Muscle of arm (tissue), 14 donors: ENCODE measurements at places on chromosomes 7 and 10. TPM values are rescaled to one million over a fixed set of nuclear protein-coding genes. Genes with fewer than 3 reads are reported as not detected.

DNA sequence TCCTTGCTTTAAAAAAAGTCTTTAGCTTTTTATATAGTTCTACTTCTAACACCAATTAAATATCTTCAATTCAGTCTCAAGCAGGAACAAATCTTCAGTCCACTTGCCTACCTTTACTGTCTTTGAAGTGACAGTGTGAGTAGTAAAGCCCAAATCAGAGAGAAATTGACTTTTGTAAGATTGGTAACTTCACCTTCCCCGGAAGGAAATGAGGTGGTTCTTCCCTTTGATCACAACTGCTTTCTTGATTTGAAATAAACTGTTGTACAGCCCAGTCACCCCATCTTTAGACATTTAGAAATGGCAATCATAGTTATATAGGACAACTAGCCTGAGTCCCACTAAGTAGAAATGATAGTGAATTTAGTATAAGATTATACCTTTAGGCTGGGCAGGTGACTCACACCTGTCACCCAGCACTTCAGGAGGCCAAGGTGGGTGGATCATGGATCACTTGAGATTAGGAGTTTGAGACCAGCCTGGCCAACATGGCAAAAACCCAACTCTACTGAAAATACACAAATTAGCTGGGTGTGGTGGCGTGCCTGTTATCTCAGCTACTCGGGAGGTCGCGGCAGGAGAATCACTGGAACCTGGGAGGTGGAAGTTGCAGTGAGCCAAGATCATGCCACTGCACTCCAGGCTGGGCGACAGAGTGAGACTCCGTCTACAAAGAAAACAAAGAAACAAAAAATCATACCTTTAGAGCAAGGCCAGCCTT, 4.7 kb downstream of the FAS start:
- no peak for DNase-seq

- DNase-seq = no peak
These were observed 199.7 kb upstream of the AOAH start for GRCh38 chr7:36923943-36924436.

DNA sequence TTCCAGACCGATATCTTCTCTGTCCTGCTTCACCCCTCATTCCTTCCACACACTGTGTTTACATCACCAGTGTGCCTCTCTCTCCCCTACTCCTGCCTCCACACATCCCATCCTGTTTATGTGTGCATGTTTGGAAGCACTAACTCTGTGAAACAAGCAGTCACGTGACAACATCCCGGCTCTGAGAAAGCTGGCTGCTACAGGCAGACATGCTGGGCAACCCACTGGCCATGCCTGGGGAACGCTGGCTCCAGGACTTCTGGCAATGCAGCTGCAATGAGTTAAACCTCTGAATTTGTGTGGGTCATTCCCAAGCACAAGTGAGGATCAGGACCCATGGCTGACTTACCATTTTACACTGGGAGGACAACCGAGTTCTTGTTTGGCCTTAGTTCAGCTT, 74.0 kb downstream of the WNT2 start:
- DNase-seq = no peak

- DNase-seq = no peak
These were observed 79.6 kb downstream of the SVIL start for GRCh38 chr10:29555091-29555745.

- no peak for DNase-seq
These were observed 302.1 kb downstream of the CACNA2D1 start for GRCh38 chr7:82141427-82141826.

- no peak for DNase-seq
These were observed 737 bp downstream of the CNNM2 start for GRCh38 chr10:102918817-102919245.

DNA sequence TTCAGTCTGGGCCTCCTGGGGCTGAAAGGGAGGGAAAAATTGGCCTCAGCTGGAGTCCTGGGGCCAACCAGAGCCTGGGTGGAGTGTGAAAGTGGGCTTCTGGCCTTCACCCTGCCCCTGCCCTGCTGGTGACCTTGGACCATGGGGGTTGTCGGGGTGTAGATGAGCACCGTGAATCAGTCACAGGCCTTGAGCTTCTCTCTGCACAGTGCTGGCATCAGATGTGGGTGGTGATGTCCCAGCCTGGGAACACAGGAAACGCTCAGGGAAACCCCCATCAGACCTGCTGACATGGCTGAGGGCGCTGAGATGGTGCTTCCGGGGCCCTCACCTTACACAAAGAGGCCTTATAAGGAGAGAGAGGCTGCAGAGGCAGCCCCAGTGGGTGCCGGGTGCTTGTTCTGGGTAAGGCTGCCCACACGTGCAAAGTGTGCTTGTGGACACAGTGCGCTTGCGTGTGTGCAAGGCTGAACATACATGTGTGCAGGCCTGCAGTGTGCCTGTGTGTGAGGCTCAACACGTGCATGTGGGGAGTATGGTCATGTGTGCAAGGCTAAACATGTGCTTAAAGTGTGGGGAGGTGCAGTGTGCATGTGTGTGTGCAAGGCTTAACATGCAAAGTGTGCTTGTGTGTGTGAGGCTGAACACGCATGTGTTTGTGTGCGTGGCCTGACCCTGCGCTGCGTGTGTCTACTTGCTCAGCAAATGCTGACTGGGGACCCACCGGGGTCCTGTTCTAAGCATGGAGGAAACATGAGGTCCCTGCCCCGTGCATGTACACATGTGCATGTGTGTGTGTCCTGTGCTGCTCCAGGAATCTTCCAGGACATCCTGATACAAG, 6.5 kb downstream of the ARPC1B start:
- DNase-seq = no peak

GRCh38 chr7:155053002-155053401, 17.1 kb upstream of the HTR5A start:
- no peak for DNase-seq

DNA sequence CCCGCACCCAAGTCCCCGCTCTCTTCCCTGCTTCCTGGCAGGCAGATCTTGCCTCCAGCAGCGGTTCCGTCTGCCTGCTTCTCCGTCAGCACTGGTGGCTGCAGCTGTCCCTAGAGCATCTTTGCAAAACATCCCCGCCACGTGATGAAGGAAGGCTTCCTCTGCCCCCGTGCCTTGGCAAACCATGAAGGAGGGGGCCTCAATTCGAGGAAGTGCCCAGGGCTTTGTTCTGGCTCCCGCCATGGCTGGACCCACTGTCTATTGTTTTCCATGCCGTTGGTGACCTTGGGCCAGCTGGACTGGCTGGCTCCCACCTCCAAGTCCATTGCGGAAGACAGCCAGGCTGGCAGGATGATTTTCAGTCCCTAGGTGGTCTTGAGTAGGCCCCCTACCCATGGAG, 13.2 kb upstream of the AQP1 start:
- DNase-seq = no peak

GRCh38 chr7:100679927-100680575, 6.5 kb downstream of the GNB2 start:
- no peak for DNase-seq

- DNase-seq = no peak
These were observed 7.8 kb downstream of the NODAL start for GRCh38 chr10:70433581-70434280.

DNA sequence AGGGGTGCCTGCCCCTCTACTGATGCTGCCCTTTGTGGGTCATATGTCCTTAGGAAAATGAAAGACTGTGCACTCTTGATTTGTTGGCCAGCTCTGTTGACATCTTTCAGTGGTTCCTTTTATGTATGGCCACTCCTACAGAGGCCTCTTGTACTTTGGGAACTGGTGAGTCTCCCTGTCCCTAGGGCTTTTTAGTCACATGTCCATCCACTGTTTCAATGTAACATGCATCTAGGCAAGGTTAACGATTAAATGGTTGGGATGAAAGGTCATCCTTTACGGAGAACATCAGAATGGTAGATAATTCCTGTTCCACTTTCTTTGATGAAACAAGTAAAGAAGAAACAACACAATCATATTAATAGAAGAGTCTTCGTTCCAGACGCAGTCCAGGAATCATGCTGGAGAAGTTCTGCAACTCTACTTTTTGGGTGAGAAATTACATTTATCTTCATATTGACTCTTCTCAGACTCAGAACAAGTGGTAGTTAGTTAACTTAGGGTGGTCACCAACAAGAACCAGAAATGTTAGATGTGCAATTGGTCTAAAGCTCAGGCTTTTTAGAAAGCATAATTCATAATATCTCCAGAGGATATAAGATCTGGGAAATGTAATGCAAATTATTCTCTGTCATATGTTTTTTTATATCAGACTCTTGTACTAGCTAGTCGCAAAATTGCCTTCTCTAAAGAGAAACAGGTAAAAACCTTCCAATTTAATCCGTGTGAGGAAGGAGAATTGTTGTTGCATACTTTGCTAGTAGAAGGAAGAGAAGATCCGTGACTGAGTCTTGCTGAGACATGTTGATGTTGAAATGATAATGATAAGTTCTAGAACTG, at the start of gene ABCC2:
Gene ABCC2 (plus strand): TSS at position 194 of the 840 bp plus-strand sequence. CDS start 205 bp downstream, at position 399.
- no peak for DNase-seq

DNA sequence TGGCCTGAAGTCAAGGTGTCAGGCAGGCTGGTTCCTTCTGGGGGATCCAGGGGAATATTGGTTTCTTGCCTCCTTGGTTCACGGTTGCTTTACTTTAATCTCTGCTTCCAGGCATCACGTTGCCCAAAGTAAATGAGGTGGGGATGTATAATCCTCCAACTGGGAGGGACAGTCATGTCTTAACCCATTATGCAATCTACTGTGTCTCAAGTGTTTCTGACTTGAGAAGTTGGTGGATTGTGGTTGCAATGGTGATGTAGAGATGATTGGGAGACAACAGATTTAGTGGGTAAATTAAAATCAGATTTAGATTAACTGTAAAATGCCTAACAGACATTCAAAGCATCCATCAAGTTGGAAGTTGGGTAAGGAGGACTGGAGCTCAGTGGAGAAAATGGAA, 32.7 kb downstream of the TBXAS1 start:
- no peak for DNase-seq

GRCh38 chr10:17787087-17787961, 21.8 kb upstream of the MRC1 start:
- DNase-seq = no peak

GRCh38 chr10:102449321-102450123, 1.8 kb downstream of the C10orf95 start:
- no peak for DNase-seq

Gene KAZALD1
- polyA plus RNA-seq = 22.4 TPM

Gene NUTM2E
- not detected for polyA plus RNA-seq

Gene PKD2L1
- not detected for polyA plus RNA-seq

Gene SPDYE6
- polyA plus RNA-seq = 2.3 TPM

Gene PIK3AP1
- polyA plus RNA-seq = 2.2 TPM
